H9 (cell line): ENCODE measurements at places on chromosomes 13 and 19. TPM values are rescaled to one million over a fixed set of nuclear protein-coding genes. Genes with fewer than 3 reads are reported as not detected.

GRCh38 chr13:78161266-78161665, 242.6 kb upstream of the EDNRB start:
- no peak for DNase-seq

DNA sequence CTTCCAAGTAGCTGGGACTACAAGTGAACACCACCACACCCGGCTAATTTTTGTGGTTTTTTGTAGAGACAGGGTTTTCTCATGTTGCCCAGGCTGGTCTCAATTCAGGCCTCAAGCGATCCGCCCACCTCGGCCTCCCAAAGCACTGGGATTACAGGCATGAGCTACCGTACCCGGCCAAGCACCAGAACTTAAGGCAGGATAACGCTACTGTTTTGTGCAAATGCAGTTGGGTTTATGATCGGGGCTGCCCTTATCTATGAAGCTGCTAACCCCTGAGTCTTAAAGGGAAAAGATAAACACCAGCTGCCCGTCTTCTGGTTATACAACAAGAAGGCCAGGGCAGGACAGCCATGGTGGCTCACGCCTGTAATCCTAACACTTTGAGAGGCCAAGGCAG, 12.6 kb upstream of the TM6SF2 start:
- no peak for DNase-seq

Gene ZNF675
- total RNA-seq: 31.5 and 33.1 TPM in 2 replicates

Gene CGB8
- total RNA-seq: 0.39 TPM in 1 of 2 replicates, not detected in the other

DNA sequence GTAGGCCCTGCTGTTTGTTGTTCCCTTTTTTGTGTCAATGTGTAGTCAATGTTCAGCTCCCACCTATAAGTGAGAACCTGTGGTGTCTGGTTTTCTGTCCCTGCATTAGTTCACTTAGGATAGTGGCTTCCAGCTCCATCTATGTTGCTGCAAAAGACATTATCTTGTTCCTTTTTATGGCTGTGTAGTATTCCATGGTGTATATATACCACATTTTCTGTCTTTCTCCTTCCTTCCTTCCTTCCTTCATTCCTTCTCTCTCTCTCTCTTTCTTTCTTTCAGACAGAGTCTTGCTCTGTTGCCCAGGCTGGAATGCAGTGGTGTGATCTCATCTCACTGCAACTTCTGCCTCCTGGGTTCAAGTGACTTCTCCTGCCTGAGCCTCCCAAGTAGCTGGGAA, 21.0 kb downstream of the CYP2A6 start:
- DNase-seq: no peak

GRCh38 chr13:34419025-34419424, 523.0 kb upstream of the NBEA start:
- no peak for DNase-seq

Gene THSD8
- 45.8 and 48.1 TPM in 2 replicates for total RNA-seq

Gene NAPSA
- total RNA-seq: 0.33 and 0.44 TPM in 2 replicates

GRCh38 chr19:6118043-6118442, 7.7 kb upstream of the RFX2 start:
- no peak for DNase-seq

DNA sequence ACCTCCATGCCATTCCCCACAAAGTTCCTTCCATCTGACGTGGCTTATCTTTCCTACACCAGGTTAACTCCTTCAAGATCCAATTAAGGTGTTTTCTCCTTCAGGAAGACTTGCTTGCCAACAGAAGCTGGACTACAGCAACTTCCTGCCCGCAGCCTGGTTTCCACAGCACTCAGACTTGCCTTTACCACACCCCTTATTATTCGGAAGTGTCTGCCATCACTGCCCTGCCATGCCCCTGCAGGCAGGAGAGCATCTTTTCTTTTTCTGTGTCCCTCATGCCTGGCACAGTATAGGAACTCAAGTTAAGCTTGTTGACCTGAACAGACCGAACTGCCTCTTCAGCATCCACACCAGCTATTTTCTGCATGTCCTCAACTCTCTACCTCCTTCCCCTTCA, 168.0 kb downstream of the FOXO1 start:
- no peak for DNase-seq

DNA sequence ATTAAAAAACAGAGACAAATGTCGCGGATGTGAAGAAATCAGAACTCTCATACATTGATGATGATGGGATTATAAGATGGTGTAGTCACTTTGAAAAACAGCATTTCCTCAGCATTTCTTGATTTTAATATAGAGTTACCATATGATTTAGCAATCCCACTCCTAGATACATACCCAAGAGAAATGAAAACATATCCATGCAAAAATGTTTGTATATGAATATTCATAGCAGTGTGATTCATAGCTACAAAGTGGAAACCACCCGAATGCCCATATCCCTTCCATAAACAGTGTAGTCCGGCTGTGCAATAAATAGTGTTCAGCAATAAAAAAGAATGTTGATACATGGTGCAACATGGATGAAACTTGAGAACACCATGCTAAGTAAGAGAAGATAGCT, 44.6 kb downstream of the DPY19L3 start:
- DNase-seq: no peak
